ENCODE measurements at places on chromosomes 6 and 20.

DNA sequence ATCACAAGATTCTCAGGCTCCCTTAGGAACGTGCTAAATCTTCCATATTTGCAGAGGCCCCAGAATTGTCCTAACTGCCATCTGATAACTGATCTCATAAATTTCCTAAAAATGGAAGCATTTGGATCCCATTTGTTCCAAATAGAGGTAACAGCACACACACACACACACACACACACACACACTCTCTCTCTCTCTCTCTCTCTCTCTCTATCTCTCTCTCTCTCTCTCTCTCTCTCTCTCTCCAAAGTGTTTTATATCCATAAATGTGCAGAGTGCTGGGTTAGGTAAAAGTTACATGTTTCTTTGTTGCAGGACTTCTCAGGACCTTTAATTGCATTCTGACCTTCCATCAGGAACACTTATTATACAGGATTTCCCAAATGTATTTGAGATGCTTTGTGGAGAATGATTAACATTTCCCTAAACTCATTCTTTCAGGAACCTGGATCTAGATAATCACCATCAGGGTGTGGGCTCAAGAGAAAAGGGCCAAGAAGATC, 8.5 kb upstream of the STK38 start:
- no peak for DNase-seq

- DNase-seq, result peak; percentile 80
Measured at GRCh38 chr6:40472353-40472752, 114.8 kb downstream of the LRFN2 start.

DNA sequence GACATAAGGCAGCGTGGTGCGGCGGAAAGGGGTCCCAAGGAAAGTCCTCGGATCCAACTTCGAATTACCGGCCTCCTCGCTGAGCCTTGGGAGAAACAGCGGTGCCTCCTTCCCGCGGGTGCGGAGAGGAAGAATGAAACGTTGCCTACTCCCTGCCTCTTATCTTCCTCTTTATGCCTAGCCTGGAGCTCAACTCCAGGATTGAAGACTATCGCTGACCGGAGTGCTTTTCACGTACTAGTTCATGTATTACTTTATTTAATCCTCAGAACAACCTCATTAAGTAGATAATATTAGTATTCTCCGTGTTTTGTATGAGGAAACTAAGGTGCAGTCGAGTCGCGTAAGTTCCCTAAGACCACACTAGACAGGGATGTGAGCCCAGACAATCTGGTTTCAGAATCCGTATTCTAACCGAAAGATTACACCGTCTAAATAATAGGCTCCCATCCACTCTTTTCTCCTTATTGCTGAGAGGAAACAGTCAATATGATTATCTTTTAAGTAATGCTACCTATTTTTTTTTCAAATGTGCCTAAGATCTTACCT, 793 bp upstream of the PDSS2 start:
- DNase-seq, result no peak

DNA sequence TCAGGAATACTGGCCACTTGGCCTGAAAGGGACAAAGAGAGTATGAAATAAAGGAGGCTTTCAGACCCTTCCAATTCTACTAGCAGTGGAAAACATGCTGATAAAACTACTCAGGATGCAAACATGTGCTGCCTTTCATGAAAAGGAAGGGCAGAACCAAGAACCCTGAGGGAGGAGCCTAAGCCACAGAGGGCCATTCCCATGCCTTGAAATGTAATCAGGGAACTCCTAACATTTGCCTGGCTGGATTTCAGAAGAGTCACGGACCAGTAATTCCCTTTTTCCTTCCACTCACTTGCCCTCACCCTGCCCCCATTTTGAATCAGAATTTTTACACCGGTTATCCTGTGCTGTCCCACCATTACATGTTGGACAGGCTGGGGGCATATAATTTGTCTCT, 116.2 kb downstream of the LAMP5 start:
- no peak for DNase-seq

DNA sequence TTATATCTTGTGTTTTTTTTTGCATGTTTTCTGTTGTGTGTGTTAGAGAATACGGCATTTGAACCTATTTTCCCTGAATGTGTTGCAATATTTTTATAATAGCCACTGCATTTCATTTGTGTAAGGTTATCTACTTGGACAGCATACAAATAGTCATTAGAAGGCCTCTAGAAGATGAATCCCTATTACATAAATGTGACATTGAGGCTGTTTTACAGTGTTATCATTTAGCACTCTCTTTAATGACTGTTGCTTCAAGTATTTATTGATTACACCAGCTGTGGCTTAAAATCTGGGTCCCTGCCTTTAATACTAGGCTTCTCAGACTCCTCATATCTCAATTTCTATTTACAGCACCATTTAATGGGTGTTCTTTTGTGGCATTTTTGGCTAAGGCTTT, 465.8 kb downstream of the FRK start:
- peak; percentile 13 for DNase-seq

DNA sequence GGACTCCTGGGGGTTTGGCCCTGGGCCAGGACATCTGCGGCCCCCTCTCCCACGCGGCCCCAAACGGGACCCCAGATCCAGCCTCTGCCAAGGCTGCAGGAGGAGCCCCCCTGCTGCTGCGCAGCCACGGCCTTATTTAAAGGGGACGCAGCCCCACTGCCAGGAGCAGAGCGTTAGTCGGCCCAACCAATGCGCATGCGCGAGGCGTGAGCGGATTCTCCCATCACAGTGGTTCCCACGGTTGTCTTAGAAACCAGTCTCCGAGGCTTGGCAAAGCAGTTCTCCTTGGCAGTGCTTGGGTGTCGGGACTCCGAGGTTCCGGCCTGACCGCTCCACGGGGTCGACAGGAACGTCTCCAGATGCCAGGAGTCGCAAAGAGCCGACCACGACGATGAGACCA, 288.3 kb upstream of the ZNF337 start:
- peak; percentile 85 for DNase-seq

- no peak for DNase-seq
Measured at GRCh38 chr6:79427721-79428120, 109.5 kb downstream of the LCA5 start.

- DNase-seq, result no peak
Measured at GRCh38 chr6:53236241-53236640, 87.6 kb upstream of the GCM1 start.

DNA sequence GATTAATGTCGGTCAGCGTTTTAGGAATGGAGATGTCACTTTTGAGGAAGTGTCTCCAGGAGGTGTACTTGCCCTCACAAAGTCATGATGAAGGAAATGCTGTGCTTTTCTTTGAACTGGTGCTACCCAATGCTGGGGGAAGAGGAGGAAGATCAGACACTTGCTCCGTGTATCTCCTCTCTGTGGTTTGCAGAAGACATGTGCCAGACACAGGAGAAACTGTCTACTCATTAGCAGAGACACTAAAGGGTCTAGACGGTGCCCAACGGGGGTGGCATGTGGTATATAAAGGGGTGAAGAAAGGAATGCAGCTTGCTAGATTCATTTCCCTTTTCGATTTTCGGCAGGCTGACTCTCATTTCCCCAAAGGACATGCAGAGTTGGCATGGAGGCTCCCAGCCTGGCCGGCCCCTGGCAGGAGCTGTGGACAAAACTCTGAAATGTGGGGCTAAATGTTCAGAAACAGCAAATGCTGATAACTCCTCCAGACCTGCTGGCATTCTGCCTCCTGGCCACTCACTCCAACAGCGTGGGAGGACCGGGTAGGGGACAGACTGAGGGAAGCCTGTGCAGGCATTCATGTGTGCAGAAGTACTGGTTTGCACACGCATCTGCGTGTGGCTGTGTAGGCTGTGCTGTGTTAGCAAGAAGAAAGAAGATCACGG, 59.6 kb upstream of the QKI start:
- DNase-seq, result no peak

DNA sequence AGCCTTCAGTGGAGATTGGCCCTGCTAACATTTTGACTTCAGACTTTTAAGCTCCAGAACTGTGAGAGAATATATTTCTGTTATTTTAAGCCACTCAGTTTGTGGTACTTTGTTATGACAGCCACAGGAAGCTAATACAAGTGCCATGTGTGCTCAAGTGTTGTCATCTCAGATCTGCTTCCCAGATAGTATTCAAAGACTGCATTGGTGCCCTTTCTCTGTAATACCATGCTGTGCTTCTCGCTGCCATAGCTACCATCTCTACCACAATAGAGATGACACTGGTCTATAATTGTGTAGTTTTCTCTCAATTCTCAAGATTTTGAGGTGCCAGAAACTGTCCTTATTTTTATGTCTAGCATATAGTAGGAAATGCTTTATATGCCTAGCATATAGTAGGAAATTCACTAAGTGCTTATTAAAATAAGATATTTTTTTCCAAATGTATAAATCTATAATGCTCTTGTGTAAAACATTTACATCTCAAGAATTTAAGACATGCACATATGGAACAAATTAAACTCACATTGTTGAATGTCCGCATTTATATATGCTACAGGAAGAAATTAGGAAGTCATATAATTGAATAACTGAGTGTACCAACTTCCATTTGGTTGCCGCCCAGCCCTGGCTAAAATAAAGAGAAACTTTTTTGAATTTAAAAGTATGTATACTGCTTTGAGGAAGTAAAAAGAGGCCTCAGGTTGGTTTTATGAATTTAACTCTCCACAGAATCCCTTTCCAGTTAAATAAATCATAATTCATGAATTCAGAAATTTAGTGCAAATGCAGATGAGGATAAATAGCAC, 77.6 kb downstream of the TPBG start:
- DNase-seq, result no peak

- no peak for DNase-seq
Measured at GRCh38 chr6:156735751-156736150, 41.4 kb upstream of the ARID1B start.

GRCh38 chr6:121677571-121677970, 242.1 kb downstream of the GJA1 start:
- no peak for DNase-seq

DNA sequence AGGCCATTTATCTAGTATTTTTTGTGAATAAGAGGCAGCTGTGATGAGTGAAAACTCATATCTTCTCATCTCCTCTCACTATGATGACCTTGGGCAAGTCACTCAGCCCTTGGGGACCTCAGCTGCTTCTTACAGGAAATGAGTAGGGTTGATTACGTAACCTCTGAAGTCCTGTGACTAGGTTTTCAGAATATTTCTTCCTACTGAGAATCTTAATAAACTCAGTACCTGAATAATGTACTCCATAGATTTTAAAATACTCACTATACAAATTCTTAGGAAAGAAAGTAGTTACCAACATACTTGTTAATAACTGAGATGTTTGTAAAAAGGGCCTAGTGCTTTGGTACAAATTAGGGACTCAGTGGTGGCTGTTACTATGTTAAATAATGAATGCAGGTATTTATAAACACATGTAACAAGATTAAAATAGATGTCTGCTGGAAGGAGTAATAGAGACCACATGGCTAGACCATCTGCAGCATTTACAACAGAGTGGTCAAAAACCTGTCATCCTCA, 60.9 kb downstream of the RPRD1B start:
- no peak for DNase-seq

DNA sequence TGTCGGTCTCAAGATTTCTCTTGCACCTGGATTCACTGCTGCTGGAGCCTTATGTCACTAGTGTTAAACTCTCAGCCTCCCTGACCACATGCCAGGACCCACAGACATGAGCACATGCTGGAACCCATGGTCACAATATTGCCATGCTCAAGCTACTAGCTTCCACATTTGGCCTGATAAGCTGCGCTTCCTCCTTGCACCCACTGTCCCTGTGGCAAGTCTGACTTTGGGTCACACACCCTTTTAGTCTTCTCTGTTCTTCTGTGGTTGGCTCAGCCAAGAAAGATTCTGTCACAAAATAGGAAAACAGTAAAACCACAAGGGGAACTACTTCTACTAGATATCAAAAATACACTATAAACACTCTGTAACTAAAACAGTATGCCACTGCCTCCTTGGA, 68.9 kb upstream of the HDAC2 start:
- DNase-seq, result no peak

DNA sequence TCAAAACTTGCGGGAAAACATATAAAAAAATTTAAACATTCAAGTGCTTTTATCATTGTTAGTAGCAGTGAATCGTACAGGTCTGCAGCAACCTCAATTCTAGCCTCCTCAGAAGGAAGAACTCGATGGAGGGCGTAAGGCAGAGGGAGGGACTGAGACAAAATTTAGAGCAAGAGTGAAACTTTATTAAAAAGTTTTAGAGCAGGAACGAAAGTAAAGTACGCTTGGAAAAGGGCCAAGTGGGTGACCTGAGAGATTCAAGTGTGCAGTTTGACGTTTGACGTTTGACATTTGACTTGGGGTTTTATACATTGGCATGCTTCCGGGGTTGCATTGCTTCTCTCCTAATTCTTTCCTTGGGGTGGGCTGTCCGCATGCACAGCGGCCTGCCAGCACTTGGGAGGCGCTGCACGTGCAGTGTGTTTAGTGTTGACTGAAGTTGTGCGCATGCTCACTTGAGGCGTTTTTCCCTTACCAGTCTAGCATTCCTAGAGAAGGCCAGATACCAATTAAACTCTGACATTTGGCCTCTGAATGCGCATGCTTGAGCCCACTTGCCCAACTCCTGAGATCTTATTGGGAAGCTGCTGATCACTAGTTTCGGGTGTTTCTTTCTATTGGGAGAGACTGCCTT, 82.6 kb downstream of the TBX18 start:
- DNase-seq, result no peak

DNA sequence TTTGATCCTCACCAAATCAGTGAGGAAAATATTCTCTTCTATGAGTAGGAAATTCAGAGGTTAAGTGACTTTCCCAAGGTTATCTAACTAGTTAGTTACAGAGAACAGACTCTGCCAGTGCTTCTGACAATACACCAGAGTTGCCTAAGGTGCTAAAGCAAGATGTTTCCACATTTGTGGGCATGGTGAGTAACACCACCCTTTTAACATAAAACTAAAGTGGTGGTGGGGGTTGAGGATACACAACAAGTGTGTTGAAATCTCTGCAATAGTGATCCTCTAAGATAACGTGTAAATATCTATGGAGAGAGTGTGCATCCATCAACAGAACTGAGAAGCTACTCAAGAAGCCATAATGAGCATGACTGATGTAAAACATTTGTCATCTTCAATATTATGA, 11.7 kb downstream of the VNN2 start:
- no peak for DNase-seq

DNA sequence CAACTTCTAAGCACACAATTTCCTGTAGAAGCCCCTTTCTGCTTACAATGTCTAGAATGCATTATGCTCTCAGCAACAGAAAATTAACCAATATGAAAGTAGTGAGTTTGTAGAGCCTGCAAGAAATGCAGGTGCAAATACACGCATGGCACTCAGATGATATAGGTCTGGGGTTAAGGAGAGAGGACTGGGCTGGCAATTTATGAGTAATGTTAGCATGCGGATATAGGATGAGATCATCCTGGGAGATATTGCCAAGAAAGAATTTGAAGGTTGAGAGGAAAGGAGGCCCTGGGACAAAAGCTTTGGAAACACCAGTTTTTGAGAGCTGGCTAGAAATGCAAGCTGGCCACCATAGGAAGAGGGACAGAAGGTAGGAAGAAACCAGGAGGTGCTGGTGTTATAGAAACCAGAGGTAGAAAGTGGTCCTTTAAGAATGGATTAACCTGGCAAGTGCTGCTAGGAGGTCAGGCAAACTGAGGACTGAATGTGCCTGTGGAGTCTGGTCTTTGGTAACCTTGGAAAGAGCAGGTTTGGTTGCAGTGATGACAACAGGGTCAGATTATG, 183.2 kb upstream of the MYLIP start:
- no peak for DNase-seq

GRCh38 chr6:116492331-116493067, 18.9 kb upstream of the CALHM5 start:
- no peak for DNase-seq

GRCh38 chr20:50712771-50713656, 18.4 kb upstream of the PARD6B start:
- DNase-seq, result no peak

- DNase-seq, result no peak
Measured at GRCh38 chr6:51901766-51902764, 185.3 kb downstream of the PKHD1 start.

All from NCI-H1092 treated with DMSO at 0.1 percent for 48 hours (cell line).